Left hindlimb (tissue), 1 donor: ENCODE measurements at places on chromosomes 3 and 15.
A peak's percentile ranks its signal among the peaks of the same experiment; 100 is the strongest.

GRCh38 chr3:106552351-106553043, 683.7 kb upstream of the CBLB start:
- DNase-seq, result no peak

DNA sequence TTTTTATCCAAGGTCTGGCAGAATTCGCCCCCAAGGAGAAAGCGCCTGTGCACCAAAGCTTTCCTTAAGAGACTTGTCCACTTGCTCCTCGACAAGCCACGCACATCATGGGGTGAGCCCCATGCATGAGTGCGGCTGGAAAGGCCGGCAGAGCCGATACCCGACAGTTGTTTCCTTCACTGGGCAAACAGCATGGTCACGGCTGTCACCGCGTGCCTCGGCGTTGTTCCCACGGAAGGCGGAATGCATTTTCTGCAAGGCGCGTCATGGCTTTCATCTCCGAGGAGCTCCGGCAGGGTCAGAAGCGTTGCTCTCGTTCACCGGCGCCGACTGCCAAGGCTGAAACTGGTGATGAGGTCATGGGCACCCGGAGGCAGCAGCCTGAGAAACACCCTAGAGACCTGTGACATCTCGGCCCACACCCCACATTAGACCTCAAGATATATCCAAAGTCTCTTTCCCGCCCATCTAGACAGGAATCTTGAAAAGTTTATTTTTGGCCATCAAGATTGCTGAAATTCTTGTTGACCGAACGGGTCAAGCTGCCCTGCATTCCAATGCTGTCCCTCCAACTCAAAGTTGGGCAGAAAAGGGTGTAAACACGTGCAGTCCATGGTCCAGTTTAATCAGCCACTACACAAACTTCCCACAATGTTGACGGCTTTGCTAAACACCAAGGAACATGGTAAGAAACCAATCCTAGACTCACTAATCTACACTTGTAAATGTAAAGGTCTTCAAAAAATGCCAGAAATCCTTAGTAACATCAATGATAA, 604 bp upstream of the TJP1 start:
- DNase-seq, result peak; percentile 73

- DNase-seq, result no peak
Measured at GRCh38 chr15:52463638-52464037, 65.0 kb downstream of the MYO5A start.

DNA sequence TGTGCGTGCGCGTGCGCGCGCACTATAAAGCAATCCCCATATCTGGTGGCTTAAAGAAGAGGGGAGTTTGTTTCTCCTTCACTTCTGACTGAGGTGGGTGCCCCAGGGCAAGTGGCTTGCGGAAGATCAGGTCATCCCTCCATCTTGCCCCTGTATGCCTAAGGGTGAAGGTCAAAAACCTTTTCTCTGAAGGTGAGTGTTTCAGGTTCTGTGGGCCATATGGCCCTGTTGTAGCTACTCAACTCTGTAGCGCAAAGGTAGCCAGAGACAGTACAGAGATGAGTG, 5.5 kb downstream of the ABTB1 start:
- no peak for DNase-seq
